HCT116 (cell line): ENCODE measurements at places on chromosomes 4 and X. TPM values are rescaled to one million over a fixed set of nuclear protein-coding genes. Genes with fewer than 3 reads are reported as not detected.

Gene DCK
- 23.0 TPM for total RNA-seq

Gene KIAA1210
- total RNA-seq, result not detected

Gene SPATA4
- 0.20 TPM for total RNA-seq

Gene SLC10A6
- not detected for total RNA-seq

Gene SH3TC1
- total RNA-seq, result 12.5 TPM

Gene REELD1
- total RNA-seq, result 0.25 TPM

DNA sequence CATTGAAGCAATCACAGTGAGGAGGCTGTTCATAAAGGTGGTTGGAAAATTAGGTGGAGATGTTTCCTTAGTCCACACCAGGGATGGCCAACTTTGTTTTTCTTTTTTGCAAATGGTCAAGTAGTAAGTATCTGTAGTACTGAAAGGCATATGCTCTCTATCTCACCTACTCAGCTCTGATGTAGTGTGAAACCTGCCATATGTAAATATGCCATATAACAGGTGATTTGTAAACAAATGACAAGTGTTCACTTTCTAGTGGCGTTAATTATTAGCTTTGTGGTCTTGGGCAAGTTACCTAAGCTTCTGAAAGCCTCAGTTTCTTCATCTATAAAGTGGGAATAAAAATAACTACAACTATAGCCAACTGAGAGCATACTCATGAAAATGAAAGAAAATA lies 421.4 kb upstream of the LCORL start:
- no peaks in the 10 kb centered on the region for H3K27me3 ChIP-seq
- H3K36me3 ChIP-seq, result no peaks in the 10 kb centered on the region
- no peaks in the 10 kb centered on the region for H3K4me1 ChIP-seq
- no peak overlapping the region for H3K27ac ChIP-seq
- H3K4me3 ChIP-seq, result no peak overlapping the region
- DNase-seq, result no peak

GRCh38 chr4:119238068-119238722 lies 25.7 kb downstream of the USP53 start:
- no peak overlapping the region for H3K27ac ChIP-seq
- no peak overlapping the region for H3K4me3 ChIP-seq
- peaks cover 6% of the 10 kb centered on the region for H3K4me1 ChIP-seq

GRCh38 chrX:149491812-149492211 lies 13.3 kb downstream of the IDS start:
- no peaks in the 10 kb centered on the region for H3K27me3 ChIP-seq
- peaks cover 5% of the 10 kb centered on the region for H3K36me3 ChIP-seq
- H3K4me1 ChIP-seq, result peaks cover 30% of the 10 kb centered on the region
- H3K4me3 ChIP-seq, result no peak overlapping the region
- DNase-seq, result no peak

GRCh38 chr4:38030023-38030422 lies 69.8 kb downstream of the PTTG2 start:
- no peak overlapping the region for H3K27ac ChIP-seq
- no peaks in the 10 kb centered on the region for H3K4me1 ChIP-seq
- H3K4me3 ChIP-seq, result no peak overlapping the region

DNA sequence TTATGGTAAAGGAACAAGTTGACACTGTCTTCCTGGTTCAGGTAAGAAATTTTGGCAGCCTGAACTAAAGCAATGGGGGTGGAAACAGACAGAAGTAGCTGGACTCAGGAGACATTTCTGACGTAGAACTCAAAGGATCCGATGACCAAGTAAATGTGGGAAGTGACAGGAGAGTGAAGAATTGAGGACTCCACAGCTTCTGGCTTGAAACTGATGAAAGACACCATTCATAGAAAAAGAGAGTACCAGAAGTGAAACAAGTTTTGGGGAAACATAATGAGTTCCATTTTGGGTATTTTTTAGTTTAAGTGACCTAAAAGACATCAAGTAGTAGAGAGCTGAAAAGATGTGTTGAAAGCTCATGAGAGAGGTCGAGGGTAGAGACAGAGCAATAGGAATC lies 5.7 kb downstream of the FAM120C start:
- H3K36me3 ChIP-seq, result no peaks in the 10 kb centered on the region
- no peaks in the 10 kb centered on the region for H3K27me3 ChIP-seq
- no peak overlapping the region for H3K27ac ChIP-seq
- peaks cover 4% of the 10 kb centered on the region; the same call in 1 of the 2 replicates for H3K4me1 ChIP-seq
- no peak for DNase-seq

GRCh38 chr4:40325406-40326019 lies 9.6 kb upstream of the CHRNA9 start:
- no peaks in the 10 kb centered on the region for H3K36me3 ChIP-seq
- DNase-seq, result peak; percentile 58
- H3K4me1 ChIP-seq, result peaks cover 3% of the 10 kb centered on the region; the same call in 1 of the 2 replicates
- no peak overlapping the region for H3K4me3 ChIP-seq

- H3K36me3 ChIP-seq, result no peaks in the 10 kb centered on the region
- no peak for DNase-seq
- H3K27me3 ChIP-seq, result peaks cover 5% of the 10 kb centered on the region; the same call in 1 of the 2 replicates
- no peak overlapping the region for H3K4me3 ChIP-seq
- no peak overlapping the region for H3K27ac ChIP-seq
Observed at GRCh38 chr4:16661813-16662212, 236.6 kb downstream of the LDB2 start.

DNA sequence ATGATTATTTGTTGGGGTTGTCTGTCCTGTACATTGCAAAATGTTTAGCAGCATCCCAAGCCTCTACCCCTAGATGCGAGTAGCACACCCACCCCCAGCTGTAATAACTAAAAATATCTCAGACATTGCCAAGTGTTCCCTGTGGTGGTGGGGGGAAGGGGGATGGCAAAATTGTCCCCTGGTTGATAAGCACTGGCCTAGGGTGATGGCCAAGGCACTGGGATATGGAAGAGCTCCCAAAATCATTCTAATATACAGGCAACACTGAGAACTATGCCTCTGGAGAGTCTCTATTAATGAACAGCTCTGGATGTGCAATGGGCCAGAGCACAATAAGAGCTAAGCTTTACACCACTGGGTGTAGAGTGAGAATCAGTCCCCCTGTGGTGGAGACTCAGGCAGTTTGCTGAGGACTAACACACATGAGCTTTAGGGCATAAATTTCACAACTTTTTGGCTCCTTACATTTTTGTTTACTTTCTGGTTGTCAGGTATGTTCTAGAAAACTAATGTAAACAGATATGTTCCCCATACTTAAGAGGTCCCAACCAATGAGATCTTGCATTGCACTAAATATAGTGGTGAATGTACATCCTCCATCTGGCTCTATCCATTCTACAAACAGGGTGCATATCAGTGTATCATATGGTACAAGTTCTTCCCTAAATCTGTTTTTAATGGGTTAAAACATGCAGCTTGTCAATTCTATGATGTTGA lies 34.5 kb downstream of the EDNRA start:
- no peak for DNase-seq
- H3K36me3 ChIP-seq, result no peaks in the 10 kb centered on the region
- H3K27ac ChIP-seq, result no peak overlapping the region
- no peaks in the 10 kb centered on the region for H3K27me3 ChIP-seq
- H3K4me1 ChIP-seq, result no peaks in the 10 kb centered on the region

- 0 out of 2 replicates have a peak, but pooled peaks cover 2% of the 10 kb centered on the region for H3K4me1 ChIP-seq
- no peaks in the 10 kb centered on the region for H3K27me3 ChIP-seq
- no peaks in the 10 kb centered on the region for H3K36me3 ChIP-seq
- no peak overlapping the region for H3K27ac ChIP-seq
Observed at GRCh38 chrX:43693602-43694406, 37.7 kb downstream of the MAOA start.

DNA sequence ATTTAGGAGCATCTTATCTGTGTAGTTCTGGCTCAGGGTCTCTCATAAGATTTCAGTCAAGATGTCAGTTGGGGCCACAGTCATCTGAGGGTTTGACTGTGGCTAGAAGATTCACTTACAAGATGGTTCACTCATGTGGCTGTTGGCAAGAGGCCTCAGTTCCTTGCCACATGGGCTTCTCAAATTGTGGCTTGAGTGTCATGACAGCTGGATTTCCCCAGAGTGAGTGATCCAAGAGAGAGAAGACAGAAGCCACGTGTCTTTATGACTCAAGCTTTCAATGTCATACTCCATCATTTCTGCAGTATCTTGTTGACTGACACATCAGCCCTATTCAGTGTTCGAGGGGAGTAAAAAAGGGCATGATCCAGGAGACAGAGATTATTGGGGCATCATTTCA lies 131.3 kb upstream of the AP1S2 start:
- H3K36me3 ChIP-seq, result no peaks in the 10 kb centered on the region
- H3K27ac ChIP-seq, result no peak overlapping the region
- no peak for DNase-seq
- no peaks in the 10 kb centered on the region for H3K4me1 ChIP-seq

- no peak overlapping the region for H3K27ac ChIP-seq
- no peaks in the 10 kb centered on the region for H3K27me3 ChIP-seq
- peak; percentile 34 for DNase-seq
- no peaks in the 10 kb centered on the region for H3K36me3 ChIP-seq
- no peaks in the 10 kb centered on the region for H3K4me1 ChIP-seq
Observed at GRCh38 chrX:14697451-14697850, 168.1 kb downstream of the GLRA2 start.

DNA sequence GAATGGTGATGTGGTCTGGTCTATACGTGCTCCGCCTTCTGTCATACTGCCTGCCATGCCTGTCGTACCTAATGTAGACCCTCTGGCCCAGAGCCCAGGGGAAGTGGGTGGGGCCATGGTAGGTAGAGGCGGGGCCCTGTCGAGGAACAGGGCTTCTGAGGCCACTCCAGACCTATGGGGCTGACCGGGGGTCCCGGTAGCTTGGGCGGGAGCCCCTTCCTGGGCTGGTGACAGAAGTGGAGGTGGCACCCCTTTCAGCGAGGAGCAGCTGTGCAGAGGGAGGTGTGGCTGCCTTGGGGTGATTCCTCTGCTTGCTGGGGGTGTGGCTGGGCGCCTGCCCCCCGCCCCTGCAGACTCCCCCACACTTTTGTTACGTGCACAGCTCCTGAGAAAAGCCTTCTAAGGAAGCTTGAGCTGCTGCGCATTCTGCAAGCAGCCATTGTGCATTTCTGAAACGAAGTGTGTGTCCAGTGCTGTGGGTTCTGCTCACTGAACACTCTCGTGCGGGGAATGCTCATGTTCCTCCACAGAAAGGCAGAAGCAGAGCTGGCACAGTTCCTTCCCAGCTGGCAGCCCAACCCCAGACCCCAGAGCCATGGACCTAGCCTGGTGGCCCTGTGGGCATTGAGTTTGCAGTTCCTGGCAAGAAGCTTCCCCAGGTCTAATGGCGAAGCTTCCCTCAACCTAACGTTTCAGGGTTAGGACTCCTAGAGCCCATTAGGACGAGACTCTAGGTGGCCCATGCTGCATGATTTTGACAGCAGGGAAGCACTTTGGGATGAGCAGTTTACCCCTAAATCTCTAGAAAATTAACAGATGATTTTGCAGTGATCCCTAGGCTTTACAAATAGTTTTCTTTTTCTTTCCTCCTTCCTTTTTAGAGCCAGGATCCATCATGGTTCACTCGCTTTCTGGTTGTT lies 72.7 kb upstream of the HGFAC start:
- H3K4me1 ChIP-seq, result no peaks in the 10 kb centered on the region
- H3K36me3 ChIP-seq, result no peaks in the 10 kb centered on the region
- no peaks in the 10 kb centered on the region for H3K27me3 ChIP-seq
- no peak for DNase-seq
- no peak overlapping the region for H3K4me3 ChIP-seq

DNA sequence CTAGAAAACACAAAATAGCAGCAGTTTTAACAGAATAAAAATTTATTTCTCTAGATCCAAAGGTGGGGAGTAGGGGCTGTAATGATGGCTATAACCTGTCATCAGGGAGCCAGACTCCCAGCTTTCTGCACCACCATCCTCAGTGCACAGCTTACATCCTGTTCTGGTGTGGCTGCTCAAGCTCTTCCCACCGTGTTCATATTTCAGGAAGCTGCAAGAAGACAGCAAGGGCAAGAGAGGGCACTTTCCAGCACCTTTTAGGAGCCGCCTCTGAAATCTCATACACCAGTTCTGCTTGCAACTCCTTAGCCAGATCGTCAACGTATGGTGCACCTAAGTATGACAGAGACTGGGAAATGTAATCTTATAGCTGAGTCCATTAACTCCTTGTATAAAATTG lies 253.7 kb downstream of the CENPC start:
- H3K36me3 ChIP-seq, result no peaks in the 10 kb centered on the region
- DNase-seq, result no peak
- no peak overlapping the region for H3K4me3 ChIP-seq
- H3K4me1 ChIP-seq, result no peaks in the 10 kb centered on the region
- H3K27me3 ChIP-seq, result no peaks in the 10 kb centered on the region

DNA sequence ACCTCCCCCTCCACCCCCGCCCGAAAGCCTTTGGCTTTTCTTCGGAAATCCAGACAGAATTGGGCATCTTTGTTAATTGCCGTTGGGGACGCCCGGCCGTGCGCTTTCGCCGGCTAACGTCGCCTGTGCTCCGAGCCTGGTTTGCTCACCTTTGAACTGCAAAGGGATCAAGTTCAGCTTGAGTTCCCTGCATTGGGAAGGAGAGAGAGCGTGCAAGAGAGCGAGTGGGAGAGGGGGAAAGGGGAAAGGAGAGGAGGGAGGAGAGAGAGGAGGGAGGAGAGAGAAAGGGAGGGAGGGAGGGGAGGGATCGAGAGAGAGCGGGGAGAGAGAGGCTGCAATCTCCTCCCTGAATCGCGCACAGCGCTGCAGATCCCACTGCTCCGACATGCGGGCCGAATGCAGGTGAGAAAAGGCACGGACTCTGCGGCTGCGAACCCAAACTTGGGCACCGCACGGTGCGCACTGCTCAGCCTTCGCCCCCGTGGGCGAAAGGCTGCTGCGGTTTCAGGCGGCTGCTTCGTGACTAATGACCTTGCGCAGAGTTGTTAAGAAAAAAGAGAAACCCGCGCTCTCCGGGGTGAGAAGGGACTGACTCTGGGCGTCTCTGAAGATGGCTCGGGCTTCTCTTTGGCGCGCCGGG lies at the start of gene PCDH7:
Gene PCDH7, plus strand, starts transcription at position 349 of the 640 bp plus-strand sequence. CDS start 1,054 bp downstream, outside the sequence.
- peak within 1 kb of the TSS; percentile 86 for H3K27ac ChIP-seq
- H3K36me3 ChIP-seq, result no peaks in the 10 kb centered on the region
- no peak for DNase-seq

DNA sequence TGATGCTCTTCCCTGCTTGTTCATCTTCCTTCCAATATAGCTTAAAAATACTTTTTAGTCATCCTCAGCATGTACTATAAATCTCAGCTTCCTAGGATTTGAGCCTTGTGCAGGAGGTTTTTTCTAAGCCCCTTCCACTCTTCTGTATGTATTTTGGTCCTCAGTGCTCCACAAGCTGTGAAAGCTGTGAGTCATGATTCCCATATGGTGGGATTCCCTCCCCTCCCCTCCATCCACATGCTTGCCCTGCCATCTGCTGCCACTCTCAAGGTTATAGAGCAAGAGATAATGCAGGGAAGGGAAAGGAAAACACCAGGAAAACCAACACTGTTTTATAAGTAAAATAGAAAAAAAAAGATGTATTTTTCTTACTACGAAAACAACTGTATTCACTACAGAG lies 58.5 kb upstream of the AP1S2 start:
- no peak for DNase-seq
- no peaks in the 10 kb centered on the region for H3K4me1 ChIP-seq
- no peak overlapping the region for H3K27ac ChIP-seq
- H3K27me3 ChIP-seq, result no peaks in the 10 kb centered on the region

GRCh38 chr4:80213117-80213815 lies 16.0 kb downstream of the PRDM8 start:
- H3K27me3 ChIP-seq, result peaks cover 14% of the 10 kb centered on the region
- no peaks in the 10 kb centered on the region for H3K36me3 ChIP-seq
- DNase-seq, result no peak
- H3K27ac ChIP-seq, result no peak overlapping the region
- no peaks in the 10 kb centered on the region for H3K4me1 ChIP-seq
